ENCODE measurements at places on chromosomes 1 and 21. TPM values are rescaled to one million over a fixed set of nuclear protein-coding genes. Genes with fewer than 3 reads are reported as not detected.

DNA sequence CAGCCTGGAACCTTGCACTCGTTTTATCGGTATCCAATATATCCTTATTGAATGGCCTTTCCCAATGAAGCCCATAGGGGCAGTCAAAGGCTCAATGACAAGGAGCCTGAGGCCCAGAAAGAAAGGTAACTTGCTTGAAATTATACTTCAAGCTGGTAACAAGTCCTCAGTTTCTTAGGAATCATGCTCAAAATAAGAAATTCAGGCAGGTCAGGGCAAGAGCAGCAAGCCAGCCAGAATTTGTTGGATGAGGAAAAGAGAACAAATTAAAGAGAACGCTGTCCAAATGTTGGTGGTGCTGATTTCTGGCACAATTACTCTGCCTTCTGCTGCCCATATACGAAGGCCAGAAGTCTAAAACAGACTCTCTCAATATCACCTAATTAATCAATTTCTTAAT lies 77.6 kb downstream of the DDX20 start:
- no peak for DNase-seq
- no peaks in the 10 kb centered on the region for H3K4me1 ChIP-seq
- H3K36me3 ChIP-seq = no peaks in the 10 kb centered on the region
- peaks cover 10% of the 10 kb centered on the region for H3K27me3 ChIP-seq

DNA sequence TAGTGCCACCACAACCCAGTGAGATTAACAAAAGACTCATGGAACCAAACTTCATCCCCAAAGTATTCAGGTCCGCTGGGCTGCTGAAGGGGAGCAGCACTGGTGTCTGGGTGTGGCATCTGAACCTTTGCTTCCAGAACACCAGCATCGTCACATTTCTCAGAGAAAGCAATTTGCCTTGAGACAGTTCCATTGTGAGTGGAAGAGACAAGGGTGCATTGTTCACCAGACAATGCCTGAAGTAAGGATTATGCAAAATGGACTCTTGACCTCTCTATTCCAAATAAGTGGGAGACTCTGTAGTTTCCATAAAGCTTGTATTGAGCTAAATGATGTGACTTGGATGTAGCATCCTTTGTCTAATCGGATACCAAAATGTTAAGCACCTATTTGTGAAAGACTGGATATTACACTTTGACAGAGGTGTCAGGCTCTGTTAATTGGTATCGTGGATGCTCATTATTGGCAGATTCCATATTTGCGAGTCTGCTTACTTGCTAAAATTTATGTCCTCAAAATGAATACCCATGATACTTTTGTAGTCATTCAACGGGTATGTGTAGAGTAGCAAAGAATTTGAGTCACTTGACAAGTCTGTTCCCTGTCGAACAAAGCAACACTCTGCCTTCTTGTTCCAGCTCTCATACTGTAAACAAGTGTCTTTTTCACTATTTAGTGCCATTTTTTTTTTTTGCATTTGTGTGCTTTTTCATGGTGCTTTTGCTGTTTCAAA lies 75.6 kb downstream of the MRPS6 start:
- no peaks in the 10 kb centered on the region for H3K27me3 ChIP-seq
- H3K4me3 ChIP-seq = no peak overlapping the region
- no peak for DNase-seq

CRB1 gene
- not detected for total RNA-seq

FNDC5 gene
- not detected for total RNA-seq

OR6N1 gene
- total RNA-seq = not detected

DNA sequence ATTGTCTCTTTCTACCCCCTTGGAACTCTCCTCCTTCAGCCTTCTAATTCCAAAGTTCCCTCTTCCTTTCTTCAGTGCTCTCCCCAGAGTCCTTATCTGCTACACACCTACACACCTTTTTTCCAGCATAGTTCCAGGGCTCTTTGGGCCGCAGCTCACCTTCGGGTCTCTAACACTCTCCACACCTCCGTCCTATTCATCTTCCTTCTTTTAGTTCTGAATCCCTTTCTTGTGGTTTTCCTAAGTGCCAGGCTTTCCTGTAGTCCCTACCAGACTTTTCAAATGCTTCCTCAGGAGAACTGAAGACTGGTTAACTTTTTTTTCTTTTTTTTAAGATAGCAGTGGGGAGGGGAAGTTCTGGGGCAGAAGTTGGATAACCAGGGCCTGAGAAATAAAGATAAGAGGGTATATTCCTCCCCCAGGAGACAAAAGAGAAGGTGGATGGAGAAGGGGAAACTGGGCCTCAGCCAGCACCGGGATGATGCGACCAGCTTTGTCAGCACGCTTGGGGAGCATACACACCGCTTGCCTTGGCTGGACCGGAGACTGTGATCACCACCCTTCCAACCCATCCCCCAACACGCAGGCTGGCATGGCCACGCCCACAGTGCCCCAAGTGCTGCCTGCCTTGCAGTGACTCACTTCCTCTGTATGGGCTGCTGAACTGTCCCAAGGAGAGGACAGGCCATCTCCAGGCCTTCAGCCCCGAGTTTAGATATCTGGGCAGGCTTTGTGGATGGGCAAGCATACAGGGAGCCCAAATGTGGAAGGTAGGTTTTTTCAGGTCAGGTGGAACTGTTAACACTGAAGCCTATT lies 2.5 kb upstream of the CERS2 start:
- no peaks in the 10 kb centered on the region for H3K36me3 ChIP-seq
- peak overlapping the region; percentile 93 for H3K27ac ChIP-seq
- peaks cover 62% of the 10 kb centered on the region for H3K4me1 ChIP-seq
- H3K27me3 ChIP-seq = no peaks in the 10 kb centered on the region
- DNase-seq = peak; percentile 88

- H3K27me3 ChIP-seq = no peaks in the 10 kb centered on the region
- DNase-seq = no peak
- no peak overlapping the region for H3K27ac ChIP-seq
- H3K4me3 ChIP-seq = no peak overlapping the region
- peaks cover 2% of the 10 kb centered on the region for H3K36me3 ChIP-seq
Observed at GRCh38 chr1:169201084-169201619, 94.7 kb downstream of the ATP1B1 start.

ATP1A4 gene
- total RNA-seq = not detected

- no peak for DNase-seq
- H3K27me3 ChIP-seq = peaks cover 45% of the 10 kb centered on the region
- peaks cover 4% of the 10 kb centered on the region for H3K36me3 ChIP-seq
- H3K4me1 ChIP-seq = peaks cover 20% of the 10 kb centered on the region
- no peak overlapping the region for H3K4me3 ChIP-seq
Observed at GRCh38 chr1:172885971-172886370, 164.8 kb downstream of the TNFSF18 start.

GRCh38 chr1:65114322-65114721 lies 33.7 kb upstream of the AK4 start:
- DNase-seq = no peak
- H3K4me1 ChIP-seq = no peaks in the 10 kb centered on the region
- H3K36me3 ChIP-seq = peaks cover 1% of the 10 kb centered on the region
- H3K4me3 ChIP-seq = no peak overlapping the region

- no peaks in the 10 kb centered on the region for H3K36me3 ChIP-seq
- no peak for DNase-seq
Observed at GRCh38 chr21:25191141-25191540, 416.1 kb downstream of the MRPL39 start.

RNU1-2 gene
- total RNA-seq = 1,100 TPM

TTLL10 gene
- total RNA-seq = 0.36 TPM

TP73 gene
- 1.3 TPM for total RNA-seq

DNA sequence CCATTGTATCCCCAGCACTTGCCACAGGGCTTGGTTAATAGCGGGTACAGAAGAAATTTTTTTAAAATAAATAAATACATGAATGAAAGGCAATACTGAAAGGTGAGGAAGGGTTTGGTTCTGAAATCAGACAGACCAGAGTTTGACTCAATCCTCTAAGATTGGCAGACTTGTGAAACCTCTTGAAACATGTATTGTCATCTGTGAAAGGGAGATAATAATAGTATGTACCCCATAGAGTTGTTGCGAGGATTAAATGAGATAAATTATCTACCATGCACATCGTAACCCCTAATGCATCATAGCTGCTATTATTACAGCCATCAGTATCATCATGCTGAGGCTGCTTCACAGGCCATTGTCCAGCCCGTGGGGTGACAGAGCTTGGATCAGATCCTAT lies 41.4 kb downstream of the S1PR1 start:
- peaks cover 71% of the 10 kb centered on the region for H3K4me1 ChIP-seq
- peak overlapping the region; percentile 79 for H3K27ac ChIP-seq
- DNase-seq = no peak

KRTAP7-1 gene
- not detected for total RNA-seq

DNA sequence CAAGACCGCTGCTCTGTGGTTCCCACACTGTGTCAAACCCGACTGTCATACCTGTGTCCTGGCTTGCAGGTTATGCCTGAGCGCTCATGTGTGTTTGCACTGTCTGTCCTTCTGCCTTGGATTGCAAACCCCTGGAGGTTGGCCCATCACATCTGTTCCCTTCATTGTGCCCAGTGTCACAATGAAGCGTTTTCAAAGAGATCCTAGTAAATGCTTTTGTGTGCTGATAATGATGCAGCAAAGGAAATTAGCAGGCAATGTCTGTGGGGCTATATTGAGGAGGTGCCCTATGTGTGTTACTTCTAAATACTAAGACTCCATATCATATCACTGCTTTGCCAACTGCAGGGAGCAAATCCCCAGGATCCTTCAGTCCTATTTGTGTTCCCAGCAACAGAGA lies 424.4 kb upstream of the NFIA start:
- no peak overlapping the region for H3K4me3 ChIP-seq
- no peaks in the 10 kb centered on the region for H3K36me3 ChIP-seq
- H3K4me1 ChIP-seq = no peaks in the 10 kb centered on the region
- no peak for DNase-seq

CD164L2 gene
- not detected for total RNA-seq

RHEX gene
- not detected for total RNA-seq

ASCL5 gene
- 0.16 TPM for total RNA-seq

IVL gene
- total RNA-seq = not detected

TLR5 gene
- 0.60 TPM for total RNA-seq

RYR2 gene
- total RNA-seq = 0.19 TPM

GRCh38 chr1:223654083-223654482 lies 11.4 kb downstream of the CAPN8 start:
- peaks cover 11% of the 10 kb centered on the region for H3K27me3 ChIP-seq
- H3K4me3 ChIP-seq = no peak overlapping the region
- H3K4me1 ChIP-seq = no peaks in the 10 kb centered on the region
- H3K36me3 ChIP-seq = no peaks in the 10 kb centered on the region

GRCh38 chr1:240171907-240172306 lies 80.2 kb downstream of the FMN2 start:
- H3K4me1 ChIP-seq = no peaks in the 10 kb centered on the region
- DNase-seq = no peak
- H3K27me3 ChIP-seq = no peaks in the 10 kb centered on the region
- no peak overlapping the region for H3K4me3 ChIP-seq

GRCh38 chr1:207440626-207441025 lies 13.5 kb upstream of the CR2 start:
- no peak for DNase-seq
- no peaks in the 10 kb centered on the region for H3K36me3 ChIP-seq
- peaks cover 13% of the 10 kb centered on the region for H3K4me1 ChIP-seq
- H3K27ac ChIP-seq = no peak overlapping the region
- no peak overlapping the region for H3K4me3 ChIP-seq

TXNIP gene
- 212 TPM for total RNA-seq

ANKRD34A gene
- 2.6 TPM for total RNA-seq

GRCh38 chr1:117942293-117942692 lies 12.8 kb downstream of the WDR3 start:
- H3K4me3 ChIP-seq = no peak overlapping the region
- H3K4me1 ChIP-seq = no peaks in the 10 kb centered on the region
- H3K36me3 ChIP-seq = peaks cover 36% of the 10 kb centered on the region
- no peak for DNase-seq

PADI4 gene
- total RNA-seq = 1.9 TPM

PLXNA2 gene
- 0.72 TPM for total RNA-seq

DNA sequence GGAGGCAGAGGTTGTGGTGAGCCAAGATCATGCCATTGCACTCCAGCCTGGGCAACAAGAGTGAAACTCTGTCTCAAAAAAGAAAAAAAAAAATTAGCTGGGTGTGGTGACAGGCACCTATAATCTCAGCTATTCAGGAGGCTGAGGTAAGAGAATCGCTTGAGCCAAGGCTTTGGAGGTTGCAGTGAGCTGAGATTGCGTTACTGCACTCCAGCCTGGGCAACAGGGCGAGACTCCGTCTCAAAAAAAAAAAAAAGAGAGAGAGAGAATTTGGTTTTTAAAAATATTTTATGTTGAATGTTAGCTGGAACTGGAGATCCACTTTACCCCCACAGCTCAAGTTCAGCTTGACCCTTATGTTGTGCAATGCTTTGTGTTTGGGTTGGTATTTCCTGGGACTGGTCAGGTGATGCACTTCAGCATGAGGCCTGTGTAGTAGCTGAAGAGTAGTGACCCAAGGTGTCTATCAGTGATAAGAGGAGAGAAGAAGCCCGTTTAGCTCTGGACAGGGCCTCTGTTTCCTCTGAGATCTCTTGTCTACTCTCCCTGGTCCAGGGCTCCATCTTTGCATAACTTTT lies 36.8 kb upstream of the MACF1 start:
- peaks cover 15% of the 10 kb centered on the region for H3K4me1 ChIP-seq
- DNase-seq = no peak
- H3K36me3 ChIP-seq = no peaks in the 10 kb centered on the region
- H3K27me3 ChIP-seq = no peaks in the 10 kb centered on the region
- H3K27ac ChIP-seq = no peak overlapping the region

DNA sequence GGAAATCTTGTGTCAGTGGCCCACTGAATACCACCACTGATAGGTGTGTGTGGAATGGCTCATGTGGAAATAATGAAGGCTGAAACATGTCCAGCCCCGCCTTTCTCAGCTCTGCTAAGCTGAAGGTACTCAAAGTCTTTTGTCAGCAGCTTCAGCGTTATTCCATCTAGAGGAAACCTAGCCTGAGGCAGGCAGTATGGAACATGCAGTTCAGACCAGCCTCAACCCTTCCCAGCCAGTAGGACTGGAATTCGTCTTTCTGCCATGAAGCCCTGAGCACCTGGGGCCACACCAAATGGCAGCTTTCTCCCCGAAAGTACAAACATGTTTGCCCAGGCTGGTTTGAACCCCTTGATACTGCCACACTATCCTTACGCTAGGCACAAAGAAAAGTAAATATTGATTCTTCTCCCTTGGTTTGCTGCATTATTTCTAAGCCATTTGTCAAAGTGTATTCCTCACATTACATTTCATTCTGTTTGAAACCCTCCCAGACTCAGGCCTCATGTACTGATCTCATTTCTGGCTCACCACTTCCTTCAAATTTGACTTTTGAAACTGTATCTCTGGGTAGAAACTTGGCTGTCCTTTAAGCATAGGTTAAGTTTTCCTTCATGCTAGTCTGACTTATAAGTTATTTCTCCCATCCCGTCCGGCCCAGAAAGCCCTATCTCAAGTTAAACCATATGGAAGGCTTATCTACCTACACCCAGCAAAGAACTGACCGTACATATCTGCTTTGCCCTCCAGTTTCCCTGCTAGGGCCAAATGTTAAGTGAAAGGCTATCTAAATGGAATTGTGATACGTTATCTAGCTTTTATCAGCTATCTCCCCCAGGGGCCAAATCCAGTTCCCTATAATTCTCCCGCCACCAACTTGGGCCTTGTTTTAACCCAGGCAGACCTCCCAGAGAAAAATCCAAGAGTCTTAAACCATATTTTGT lies 45.7 kb upstream of the HOOK1 start:
- H3K27ac ChIP-seq = no peak overlapping the region
- DNase-seq = no peak
- H3K4me3 ChIP-seq = no peak overlapping the region
- H3K36me3 ChIP-seq = no peaks in the 10 kb centered on the region
- peaks cover 6% of the 10 kb centered on the region for H3K4me1 ChIP-seq
- H3K27me3 ChIP-seq = no peaks in the 10 kb centered on the region

SRM gene
- total RNA-seq = 77.5 TPM

All from activated T-cell treated with anti-CD3 and anti-CD28 coated beads, Interleukin-2, amount 50 U/mL, for 72 hours (primary cell).